ENCODE measurements at places on chromosomes 12 and 14. TPM values are rescaled to one million over a fixed set of nuclear protein-coding genes. Genes with fewer than 3 reads are reported as not detected.
A peak's percentile ranks its signal among the peaks of the same experiment; 100 is the strongest.

Gene FAR2
- 6.2 TPM for total RNA-seq

Gene CARMIL3
- total RNA-seq, result 4.2 TPM

Gene UTP20
- total RNA-seq, result 15.7 TPM

Gene PMEL
- 0.30 TPM for total RNA-seq

Gene RPS6KL1
- total RNA-seq, result 0.79 TPM

Gene KNTC1
- 148 TPM for total RNA-seq

- ATAC-seq, result no peak
Measured at GRCh38 chr12:44581642-44582242, 294.4 kb downstream of the NELL2 start.

DNA sequence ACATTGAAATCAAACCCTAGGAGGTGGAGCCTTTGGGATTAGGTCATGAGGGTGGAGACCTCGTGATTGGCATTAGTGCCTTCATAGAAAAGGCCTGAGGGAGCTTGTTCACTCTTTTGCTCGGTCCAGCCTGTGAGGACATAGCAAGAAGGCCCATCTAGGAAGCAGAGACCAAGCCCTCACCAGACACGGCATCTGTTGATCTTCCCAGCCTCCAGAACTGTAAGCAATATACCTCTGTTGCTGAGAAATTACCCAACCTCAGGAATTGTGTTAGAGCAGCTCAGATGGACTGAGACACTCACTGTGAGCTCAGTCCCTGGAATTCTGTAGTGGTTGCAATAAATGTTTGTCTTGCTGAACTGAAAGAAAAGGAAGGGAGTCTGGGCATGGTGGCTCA is 116.2 kb upstream of the MAP1LC3B2 start:
- ATAC-seq, result no peak

DNA sequence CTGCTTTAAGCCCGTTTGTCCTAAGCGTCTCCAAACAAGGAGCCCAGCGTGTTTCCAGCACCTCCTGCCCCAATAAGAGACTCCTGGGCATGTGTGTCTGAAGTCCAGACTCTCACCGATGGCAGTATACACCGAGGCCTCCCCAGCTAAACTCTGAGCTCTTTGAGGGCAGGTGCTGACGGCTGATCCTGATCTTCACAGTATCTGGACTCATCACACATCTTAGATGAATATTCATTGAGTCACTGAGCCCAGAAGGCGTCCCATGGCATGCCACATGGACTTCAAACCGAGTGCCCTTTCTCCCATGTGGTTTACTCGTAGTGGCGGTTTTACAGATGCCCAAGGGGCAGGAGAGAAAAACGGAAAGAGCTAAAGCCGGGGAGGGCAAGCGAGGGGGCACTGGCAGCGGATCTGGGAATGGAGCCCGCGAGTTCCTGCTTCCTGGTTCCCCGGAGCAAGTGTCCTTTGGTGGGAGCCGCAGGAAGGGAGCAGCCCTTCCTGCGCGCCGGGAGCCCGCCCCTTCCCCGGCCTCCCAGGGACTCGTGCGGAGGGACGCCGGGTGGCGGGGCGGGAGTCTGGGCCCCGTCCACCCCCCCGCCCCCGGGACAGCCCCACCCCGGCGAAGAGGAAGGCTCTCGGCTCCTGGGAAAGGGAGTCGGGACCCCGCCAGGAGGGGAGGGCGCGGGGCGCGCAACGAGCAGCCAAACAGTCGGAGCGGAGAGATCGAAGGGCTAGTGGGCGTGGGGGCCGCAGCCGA is 585 bp upstream of the TEAD4 start:
- peak; percentile 30 for ATAC-seq

DNA sequence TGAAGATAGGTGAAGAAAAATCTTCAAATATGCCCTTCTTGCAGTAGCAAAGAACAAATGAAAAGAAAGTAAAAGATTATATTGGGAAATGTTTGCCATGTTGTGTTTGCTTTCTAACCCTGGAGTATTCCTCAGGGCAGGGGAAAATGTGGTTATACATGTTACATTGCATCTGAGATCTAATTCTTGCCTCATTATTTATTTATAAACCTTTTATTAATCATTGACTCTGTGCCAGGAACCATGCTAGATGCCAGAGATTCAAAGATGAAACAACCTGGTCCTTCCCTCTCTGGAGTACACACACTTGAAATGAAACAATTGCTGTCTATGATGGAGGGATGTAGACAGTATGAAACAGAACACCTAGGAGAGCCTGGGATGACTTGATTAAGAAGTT is 128.1 kb upstream of the HMGA2 start:
- no peak for ATAC-seq

DNA sequence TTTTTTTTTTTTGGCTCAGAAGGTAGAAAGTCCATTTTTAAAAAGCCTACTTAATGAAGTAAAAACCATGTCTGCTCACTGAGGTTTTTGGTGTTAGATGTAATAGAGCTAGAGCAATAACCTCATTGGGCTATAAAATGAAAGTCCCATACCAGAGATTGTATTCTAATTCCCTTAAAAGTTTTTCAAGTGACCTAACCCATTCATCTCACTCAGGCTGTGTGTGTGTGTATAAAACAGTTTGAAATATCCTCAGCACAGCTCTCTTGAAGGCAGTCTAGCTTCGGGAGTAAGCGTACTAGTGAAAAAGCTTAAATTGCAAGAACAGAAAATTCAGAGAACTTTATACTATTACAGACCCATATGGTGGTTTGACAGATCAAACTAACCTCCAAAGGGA is 313.8 kb downstream of the CEP128 start:
- ATAC-seq, result no peak

DNA sequence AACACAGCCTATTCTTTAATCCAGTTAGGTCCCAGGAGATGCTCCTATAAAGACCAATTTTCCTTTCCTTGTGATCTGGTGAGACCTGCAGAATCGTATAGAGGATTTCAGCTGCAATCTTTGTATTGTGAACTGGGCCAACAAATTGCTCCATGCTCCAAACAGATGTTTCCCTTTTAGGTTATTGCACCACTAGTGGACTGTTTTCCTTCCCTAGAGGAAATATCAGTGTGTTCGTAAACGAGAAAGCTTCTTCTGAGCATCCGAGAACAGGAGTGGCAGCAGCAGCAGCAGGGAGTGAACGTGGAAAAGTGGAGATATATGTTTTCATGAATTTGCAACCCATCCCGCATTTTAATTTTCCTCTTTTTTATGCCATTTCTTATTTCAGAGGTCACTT is 344.1 kb upstream of the PDE3A start:
- ATAC-seq, result no peak

DNA sequence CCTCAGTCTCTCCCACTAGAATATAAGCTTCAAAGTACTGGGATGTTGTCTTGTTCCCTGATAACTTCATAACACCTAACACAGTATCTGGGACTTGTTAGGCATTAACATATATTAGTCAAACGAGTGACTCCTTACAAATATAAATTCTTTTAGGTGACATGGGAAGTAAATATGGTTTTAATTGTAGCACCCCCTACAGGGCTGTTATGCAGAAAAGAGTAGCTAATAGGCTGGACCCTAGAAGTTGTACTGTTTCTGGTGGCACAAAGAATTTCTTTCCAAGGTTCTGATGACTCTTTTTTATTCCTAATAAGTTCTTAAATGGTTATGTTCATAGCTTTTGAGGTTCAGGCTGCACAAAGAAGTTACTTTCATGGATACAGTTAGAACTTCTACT is 29.8 kb downstream of the GPATCH2L start:
- no peak for ATAC-seq

DNA sequence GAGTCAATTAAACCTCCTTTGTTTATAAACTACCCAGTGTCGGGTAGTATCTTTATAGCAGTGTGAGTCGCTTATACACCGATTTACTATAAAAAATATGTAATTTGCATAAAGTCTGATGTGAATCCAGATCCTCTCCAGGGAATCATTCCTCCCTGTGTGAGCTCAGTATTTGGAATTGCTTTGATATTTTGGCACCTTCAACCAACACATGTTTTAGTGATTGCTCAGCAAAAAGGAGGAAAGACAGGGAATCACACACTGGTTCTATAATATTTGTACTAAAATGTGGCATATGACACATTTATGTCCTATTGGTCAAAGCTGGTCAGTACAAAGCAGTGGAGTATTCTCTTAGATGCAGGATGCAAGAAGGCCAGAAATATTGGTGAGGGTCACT is 703.9 kb upstream of the ATXN7L3B start:
- ATAC-seq, result no peak

Data from activated T-helper 17 cell treated with anti-CD3 and anti-CD28 coated beads, Interleukin-2, amount 50 U/mL, for 72 hours (primary cell).